ENCODE measurements at places on chromosomes 12 and 14. TPM values are rescaled to one million over a fixed set of nuclear protein-coding genes. Genes with fewer than 3 reads are reported as not detected.

The OR6C2 gene
- total RNA-seq: not detected

The SPIC gene
- total RNA-seq: not detected

The DNAL1 gene
- total RNA-seq: 9.0 TPM

- peak; percentile 25 for DNase-seq
Measured at GRCh38 chr12:62256408-62257096, 3.7 kb upstream of the USP15 start.

DNA sequence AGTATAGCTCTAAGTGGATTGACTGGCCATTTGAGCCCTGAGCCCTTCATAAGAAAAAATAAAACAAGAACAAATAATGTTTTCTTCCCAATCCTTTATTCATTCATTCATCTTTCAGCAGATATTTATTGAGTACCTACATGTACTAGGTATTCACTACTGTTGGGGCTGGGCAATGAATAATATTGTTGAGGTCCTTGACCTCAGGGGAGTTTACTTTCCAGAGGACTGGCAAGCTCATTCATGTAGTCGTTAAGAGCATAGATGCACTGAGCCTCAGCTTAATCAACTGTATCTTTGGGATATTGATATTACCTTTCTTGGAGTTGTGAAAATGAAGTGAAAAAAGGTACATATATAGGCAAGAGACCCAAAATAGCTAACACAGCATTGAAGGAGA is 7.6 kb downstream of the CFAP54 start:
- DNase-seq: no peak

DNA sequence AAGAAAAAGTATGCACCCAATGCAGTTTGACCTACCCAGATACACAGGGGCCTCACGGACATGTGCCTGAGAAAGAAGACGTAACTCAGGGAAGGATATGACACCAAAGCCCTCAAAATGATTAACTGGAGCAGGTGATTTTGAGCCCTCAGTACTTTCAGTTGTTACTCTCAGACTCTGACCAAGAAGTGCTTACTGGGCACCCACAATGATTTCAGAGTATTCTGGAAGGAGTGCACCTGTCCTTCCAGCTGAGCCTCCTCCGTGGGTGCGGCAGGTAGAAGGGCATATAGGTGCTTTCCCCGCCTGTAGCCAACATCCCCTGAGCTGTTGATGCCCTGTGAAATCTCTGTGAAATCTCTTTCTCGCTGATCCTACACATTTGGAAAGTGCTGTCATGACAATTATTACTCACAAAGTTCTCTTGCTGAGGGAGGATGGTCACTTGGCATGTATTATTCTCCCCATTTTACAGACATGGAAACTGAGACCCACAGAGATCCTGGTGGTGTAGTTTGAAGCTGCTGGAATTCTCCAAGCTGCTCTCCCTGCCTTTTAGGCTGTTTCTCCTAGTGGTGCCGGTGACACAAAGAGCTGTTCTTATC is 154.3 kb upstream of the CCND2 start:
- no peak for DNase-seq

DNA sequence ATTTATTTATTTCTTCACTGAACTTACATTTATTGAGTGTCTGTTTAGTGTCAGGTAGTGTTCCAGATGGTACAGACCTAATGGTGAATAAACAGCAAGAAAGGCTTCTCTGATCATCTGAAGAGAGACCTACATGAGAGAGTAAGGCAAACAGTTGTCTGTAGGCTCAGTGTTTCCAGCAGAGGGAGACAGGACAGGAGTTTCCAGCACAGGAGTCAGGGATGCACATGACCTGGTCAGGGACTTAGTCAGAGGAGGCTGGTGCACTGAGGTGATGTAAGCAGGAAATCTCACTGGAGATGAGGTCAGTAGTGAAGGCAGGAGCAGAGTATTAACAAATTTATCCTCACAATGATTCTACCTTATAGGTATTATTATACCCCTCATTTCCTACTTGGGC is 233.2 kb downstream of the MDGA2 start:
- no peak for DNase-seq

GRCh38 chr14:21525962-21526671 is at the start of gene SALL2:
Gene SALL2, minus strand, starts transcription at chr14:21526346. Its CDS starts 219 bp downstream, at chr14:21526127.
- DNase-seq: peak; percentile 70

DNA sequence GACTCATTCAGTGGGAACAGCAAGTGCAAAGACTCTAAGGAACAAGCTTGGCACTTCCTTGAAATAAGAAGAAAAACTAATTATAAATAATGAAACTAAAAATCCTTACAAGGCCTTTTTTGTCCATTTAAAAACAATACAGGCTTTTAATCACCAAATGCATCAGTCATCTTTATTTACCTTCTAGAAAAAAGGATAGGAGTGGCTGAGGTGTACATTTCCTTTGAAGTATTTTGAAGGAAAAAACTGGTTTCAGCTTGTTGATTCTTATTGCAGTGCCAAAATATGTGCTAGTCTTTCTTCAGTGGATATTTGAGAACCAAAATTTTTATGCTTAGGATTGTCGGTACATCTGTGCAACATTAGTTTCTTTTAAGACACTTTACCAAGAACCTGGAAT is 29.8 kb downstream of the MED21 start:
- no peak for DNase-seq

GRCh38 chr14:101480022-101480746 is 81.1 kb upstream of the DIO3 start:
- no peak for DNase-seq

- DNase-seq: no peak
Measured at GRCh38 chr12:68477261-68477772, 133.4 kb upstream of the RAP1B start.

- DNase-seq: no peak
Measured at GRCh38 chr12:102653406-102653805, 173.0 kb upstream of the IGF1 start.

DNA sequence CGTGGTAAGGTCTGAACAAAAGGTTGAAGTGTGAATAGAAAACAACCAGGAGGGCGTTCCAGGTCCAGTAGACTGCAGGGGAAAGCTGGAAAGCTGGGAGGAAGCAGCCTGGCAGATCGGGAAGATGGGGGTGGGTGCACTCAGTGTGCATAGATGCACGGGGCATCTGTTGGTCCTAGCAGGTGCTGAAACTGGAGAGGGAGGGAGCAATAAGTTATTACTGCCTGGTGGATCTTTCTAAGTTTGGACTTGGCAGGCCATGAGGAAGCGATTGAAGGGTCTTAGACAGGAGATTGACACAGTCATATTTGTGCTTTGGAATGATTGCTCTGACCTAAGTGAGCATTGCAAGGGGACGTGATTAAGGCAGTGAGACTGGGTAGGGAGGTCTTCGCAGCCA is 194.4 kb downstream of the EFCAB11 start:
- no peak for DNase-seq

GRCh38 chr14:34999500-34999899 is 16.7 kb downstream of the SRP54 start:
- DNase-seq: no peak
